SJCRH30 (cell line): ENCODE measurements at places on chromosomes 6 and 20.

DNA sequence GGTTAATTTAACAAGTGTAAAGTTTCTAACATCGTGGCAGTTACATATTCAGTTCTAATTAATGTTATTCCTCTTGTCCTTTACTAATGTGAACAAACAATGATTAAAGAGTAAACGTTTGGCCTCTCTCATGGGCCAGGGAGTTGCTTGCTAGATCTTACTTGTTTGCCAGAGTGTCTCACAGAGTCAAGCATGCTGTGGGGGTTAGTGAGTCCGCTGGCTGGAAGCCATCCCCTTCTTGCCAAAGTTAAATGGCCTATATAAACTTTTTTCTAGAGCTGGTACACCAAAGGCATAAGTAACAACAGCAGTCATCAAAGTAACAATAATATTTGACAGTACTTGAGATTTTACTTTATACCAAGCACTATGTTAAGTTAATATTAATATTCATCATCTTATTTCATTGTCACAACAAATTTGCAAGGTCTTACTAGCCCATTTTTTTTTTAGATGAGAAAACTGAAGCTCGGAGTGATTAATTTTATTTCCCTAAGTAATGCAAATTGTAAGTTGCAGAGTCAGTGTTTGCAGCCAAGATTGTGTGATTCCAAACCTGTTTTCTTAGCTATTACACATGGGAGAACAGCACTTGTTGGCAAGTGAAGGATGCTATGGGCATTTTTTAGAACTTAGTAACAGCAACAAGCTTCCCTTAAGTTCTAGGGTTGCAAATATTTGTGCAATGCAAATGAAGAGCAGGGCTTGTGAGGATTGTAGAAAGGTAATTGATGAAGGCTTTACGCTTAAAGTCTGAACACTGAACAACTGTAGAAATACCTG lies 224.5 kb downstream of the RFPL4B start:
- DNase-seq, result no peak
- H3K4me1 ChIP-seq, result no peaks in the 10 kb centered on the region
- no peak overlapping the region for H3K4me3 ChIP-seq
- no peak overlapping the region for H3K27ac ChIP-seq

- no peaks in the 10 kb centered on the region; the same call in 1 of the 2 replicates for H3K4me1 ChIP-seq
- no peak overlapping the region for H3K4me3 ChIP-seq
- DNase-seq, result no peak
- no peaks in the 10 kb centered on the region for H3K27me3 ChIP-seq
- H3K36me3 ChIP-seq, result no peaks in the 10 kb centered on the region
Measured at GRCh38 chr6:91464201-91464600, 877.3 kb upstream of the MAP3K7 start.

- H3K27ac ChIP-seq, result no peak overlapping the region
- peaks cover 6% of the 10 kb centered on the region for H3K36me3 ChIP-seq
- peaks cover 3% of the 10 kb centered on the region; the same call in 1 of the 2 replicates for H3K4me1 ChIP-seq
- no peaks in the 10 kb centered on the region for H3K27me3 ChIP-seq
- no peak overlapping the region for H3K4me3 ChIP-seq
- no peak for DNase-seq
Measured at GRCh38 chr20:17674722-17675518, 7.1 kb downstream of the RRBP1 start.

GRCh38 chr6:27862396-27863066 lies 49.7 kb downstream of the OR2B2 start:
- DNase-seq, result peak; percentile 43
- no peaks in the 10 kb centered on the region for H3K27me3 ChIP-seq
- no peaks in the 10 kb centered on the region for H3K36me3 ChIP-seq
- H3K27ac ChIP-seq, result no peak overlapping the region
- no peak overlapping the region for H3K4me3 ChIP-seq
